ENCODE measurements at places on chromosomes 5 and 9.
A peak's percentile ranks its signal among the peaks of the same experiment; 100 is the strongest.

DNA sequence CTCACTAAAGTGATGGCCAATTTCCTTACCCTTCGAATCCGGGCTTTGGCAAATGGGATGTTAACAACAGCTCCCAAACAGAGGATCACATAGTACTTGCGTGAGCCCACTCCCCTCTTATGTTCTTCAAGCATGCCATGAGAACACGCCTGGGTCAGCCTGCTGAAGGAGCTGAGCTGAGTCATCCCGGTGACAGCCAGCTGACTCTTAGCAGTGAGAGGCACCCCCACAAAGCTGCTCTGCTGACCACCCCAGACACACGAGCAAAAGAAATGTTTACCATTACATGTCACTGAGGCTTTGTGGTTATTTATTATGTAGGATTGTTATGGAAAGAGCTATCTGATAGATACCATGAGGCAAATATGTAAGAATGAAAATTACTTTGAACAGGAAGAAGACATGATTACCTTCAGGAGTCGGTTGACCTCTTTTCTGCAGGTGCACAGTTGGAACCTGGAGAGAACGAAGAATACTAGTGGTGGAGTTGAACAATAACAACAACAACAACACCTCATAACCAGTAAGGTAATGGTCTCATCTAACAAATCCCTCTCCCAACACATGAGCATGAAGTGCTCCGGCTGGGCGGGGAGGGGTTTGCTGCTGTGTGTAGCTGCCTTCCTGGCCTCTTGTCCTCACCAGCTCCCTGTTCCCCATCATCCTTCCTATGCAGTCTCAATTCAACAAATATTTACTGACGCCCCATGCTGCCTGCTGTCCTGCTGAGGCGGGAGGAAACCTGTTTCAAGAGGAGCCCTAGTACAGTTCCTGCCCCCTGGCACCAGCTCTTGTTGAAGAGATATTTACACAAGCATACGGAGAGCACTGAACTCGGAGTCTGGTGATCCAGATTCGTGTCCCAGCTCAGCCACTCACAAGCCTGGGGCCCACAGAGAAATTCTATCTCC lies 69.4 kb upstream of the LHFPL2 start:
- no peak for DNase-seq

DNA sequence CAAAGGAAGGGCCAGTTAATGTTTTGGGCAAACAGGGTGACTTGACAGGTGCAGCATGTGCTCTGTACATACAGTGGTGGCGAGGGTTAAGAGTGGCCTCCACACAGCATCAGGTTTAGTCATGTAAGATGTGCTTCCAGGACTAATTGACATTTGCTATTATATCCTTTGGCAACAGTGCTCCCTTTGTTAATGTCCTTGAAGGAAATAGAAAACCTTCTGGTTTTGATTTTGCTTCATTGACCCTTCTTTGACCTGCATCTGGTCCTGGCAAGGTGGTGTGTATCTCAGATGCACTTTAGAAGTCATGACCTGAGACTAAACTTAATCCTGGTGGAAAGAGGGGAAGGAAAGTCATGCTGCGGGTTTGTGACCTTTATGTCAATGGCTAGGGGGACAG lies 440.0 kb downstream of the ENC1 start:
- no peak for DNase-seq

DNA sequence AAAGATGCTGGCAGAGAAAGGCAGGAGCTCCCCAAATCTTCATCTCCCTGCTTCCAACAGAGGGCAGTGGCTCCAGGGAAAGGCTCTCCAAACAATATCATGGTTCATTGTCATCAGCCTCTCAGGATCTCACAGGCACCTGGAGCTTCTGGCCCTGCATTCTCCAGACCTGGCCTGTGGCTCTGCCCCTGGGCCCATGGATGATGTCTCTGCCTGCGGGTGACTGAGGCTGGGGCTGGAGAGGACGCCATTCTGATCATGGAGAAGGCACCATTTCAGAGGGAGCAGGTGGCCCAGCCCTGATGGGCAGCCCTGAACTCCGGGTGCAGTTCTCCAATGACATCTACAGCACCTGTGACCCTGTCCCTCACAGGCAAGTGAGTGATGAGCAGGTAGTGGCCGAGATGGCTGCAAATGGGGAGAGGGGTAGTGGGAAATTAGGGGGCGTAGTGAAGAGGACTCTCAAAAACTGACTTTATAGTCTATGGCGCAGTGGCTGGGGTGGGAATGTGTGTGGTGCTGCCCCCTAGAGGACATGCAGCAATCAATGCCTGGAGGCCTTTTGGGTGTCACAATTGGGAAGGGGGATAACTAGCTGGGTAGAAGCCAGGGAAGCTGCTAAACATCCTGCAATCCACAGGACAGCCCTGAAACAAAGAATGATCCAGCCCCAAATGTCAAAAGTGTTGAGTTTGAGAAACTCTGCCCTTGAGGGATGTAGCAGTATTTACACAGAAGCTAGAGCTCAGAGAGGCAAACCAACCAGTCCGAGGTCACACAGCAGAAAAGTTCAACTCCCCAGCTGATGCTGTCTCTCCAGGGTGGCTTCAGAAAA lies 3.2 kb downstream of the SH3PXD2B start:
- DNase-seq: peak; percentile 55

- no peak for DNase-seq
Observed at GRCh38 chr5:60295423-60295822, 401.9 kb upstream of the PDE4D start.

DNA sequence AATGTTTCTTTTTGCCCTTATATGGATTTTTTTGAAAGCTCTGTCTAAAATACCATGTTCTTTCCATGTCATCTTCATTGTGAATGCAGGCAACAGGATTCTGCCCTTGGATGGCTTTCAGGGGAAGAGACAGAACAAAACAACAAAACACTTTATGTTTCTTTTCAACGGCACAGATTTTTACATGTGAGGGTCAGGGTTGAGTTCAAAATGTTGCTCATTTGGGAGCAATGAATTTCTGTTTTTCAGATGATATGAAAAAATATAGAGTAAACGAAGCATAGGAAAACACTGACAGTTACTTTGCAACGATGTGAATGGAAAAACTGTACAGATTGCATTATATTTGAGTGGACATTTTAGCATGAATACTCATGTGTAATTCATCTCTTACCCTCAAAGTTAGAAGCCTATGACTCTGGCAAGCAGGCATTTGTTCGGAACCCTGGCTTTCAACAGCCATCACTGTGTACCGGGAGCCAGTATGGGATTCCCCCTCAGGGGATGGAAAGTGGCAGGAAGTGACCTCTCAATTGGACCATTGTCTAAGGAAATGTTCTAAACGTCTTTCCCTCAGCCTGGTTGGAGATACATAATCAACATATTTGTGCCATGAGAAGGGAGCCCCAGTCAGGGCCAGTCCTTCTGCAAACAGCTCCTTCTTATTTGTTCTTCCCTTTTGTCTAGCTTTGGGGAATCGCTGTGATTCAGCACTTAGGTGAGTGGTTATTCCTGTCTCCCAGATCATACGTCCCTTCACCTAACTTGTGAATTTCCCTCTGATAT lies 153.9 kb upstream of the MEF2C start:
- DNase-seq: no peak

DNA sequence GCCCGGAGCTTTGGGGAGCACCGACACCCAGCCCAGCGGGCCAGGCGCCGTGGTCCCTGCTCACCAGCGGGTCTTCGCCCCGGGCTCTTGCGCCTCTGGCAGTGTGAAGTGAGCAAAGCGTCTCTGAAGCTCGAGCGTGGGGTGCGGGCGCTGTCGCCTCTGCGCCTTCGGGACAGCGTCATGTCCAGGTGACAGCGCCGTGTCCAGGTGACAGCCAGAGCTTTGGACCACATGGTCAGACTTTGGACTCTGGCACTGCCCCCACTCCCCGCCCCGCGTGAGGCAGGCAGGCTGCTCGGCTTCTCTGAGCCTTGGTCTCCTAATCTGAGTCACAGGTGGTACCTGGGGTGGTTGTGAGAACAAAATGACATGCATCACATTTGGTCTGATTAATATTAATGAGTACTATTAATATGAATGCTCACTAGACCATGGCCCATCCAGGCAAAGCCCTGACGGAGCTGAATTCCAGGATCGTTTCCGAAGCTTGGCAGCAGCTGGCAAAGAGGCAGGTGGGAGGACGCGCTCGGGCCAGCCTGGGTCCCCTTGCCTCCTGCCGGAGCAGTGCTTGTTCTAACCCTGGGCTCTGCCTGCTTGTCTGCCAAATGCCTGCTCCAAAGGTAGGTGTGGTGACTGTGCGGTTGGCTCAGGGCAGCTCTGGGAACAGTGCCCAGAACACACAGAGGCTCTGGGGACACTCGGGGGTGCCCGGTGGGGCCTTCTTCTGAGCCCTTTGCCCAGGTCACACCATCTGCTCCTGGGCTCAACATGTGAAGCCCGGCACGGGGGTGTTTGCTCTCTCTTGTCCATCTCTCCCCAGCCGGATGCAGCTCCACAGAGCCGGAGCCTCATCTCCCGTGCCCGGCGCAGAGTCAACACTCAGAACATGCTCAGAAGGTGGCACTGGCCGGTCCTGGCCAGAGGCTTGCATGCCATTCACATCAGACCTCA lies 157.1 kb downstream of the OLFM1 start:
- no peak for DNase-seq

DNA sequence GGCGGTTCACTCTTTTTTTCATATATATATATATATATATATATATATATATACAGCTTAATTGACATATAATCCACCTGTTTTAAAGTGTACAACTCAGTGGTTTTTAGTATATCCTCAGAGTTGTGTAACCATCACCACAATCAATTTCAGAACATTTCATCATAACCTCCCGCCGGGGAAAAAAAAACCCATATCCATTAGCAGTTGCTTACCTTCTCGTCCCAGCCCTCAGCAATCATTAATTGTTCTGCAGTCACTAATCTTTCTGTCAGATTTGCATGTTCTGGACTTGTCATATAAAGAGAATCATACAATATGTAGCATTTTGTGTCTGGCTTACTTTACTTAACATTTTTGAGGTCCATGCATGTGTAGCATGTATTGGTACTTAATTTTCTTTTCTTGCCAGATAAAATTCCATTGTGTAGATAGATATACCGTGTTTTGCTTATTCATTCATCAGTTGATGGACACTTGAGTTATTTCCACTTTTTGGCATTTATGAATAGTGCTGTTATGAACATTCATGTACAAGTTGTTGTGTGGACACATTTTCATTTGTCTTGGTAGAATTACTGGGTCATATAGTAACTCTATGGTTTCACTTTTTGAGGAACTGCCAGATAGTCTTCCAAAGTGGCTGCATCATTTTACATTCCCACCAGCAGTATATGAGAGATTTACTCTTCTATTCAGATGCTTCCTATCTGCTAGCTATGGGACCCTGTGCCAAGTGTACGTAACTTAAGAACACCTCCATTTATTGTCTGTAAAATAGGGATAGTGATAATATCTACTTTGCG lies 3.5 kb upstream of the RNF145 start:
- no peak for DNase-seq

GRCh38 chr5:17381932-17382331 lies 116.1 kb upstream of the TAF11L2 start:
- peak; percentile 11 for DNase-seq

DNA sequence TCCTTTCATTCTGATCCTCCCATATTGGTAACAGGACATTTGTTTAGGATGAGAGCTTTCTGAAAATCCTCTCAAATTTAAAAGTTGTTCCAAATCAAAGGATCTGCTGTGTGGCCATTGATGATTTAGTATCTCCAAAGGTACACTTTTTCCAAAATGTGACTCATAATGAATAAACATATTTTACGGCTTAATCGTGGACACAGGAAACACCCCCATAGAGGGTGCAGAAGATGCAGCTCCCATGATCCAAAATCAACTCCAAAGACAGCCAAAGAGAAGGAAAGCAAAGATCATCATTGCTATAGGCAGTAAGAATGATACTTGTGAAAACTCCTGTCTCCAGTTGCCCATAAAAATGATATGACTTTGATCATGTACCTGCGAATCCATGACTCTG lies 239.7 kb downstream of the PIK3R1 start:
- DNase-seq: no peak

GRCh38 chr9:136439481-136440408 lies at the start of gene INPP5E:
Gene INPP5E (minus strand): TSS chr9:136439845. CDS start chr9:136439419, 426 bp downstream.
- DNase-seq: no peak

- DNase-seq: no peak
Observed at GRCh38 chr5:6676702-6677101, 36.5 kb upstream of the TENT4A start.

DNA sequence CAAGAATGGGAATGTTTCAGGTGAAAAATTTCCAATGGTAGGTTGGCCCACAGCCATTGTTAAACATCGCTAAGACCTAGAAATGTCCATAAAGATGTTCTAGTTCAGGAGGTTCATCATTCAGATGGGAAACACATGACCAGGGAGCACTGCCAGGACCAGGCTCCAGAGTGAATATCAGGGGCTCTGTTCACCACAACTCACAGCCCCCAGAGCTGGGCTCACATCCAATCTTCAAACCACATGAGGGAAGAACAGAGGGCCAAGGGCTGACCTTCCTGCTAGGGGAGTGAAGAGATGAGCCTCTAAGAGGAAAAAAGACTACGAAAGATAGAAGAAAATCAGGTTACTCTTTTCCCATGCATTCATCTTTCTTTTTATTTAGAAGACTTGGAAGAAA lies 205.8 kb downstream of the SEMA5A start:
- no peak for DNase-seq

GRCh38 chr9:121770415-121771273 lies 119.2 kb downstream of the DAB2IP start:
- DNase-seq: no peak

DNA sequence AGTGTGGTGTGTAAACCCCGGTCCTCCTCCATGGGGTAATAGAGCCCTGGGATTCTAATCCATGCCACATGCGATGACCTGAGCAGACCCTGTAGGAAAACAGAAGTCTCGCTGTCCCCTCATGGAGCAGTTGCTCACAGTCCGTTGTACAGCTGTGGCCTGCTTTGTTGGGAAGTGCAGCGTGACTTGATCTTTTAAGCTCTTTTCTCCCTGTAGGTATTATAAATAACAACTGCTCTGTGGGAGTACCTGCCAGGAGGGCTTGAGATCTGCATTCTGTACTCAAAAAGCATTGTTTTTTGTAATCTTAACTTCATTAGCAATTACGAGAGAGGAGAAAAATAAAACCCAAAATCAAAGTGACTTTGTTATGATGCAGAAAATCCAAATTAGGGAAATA lies 17.3 kb downstream of the MEGF10 start:
- no peak for DNase-seq

GRCh38 chr9:108316066-108316465 lies 539.7 kb downstream of the ACTL7B start:
- DNase-seq: no peak

DNA sequence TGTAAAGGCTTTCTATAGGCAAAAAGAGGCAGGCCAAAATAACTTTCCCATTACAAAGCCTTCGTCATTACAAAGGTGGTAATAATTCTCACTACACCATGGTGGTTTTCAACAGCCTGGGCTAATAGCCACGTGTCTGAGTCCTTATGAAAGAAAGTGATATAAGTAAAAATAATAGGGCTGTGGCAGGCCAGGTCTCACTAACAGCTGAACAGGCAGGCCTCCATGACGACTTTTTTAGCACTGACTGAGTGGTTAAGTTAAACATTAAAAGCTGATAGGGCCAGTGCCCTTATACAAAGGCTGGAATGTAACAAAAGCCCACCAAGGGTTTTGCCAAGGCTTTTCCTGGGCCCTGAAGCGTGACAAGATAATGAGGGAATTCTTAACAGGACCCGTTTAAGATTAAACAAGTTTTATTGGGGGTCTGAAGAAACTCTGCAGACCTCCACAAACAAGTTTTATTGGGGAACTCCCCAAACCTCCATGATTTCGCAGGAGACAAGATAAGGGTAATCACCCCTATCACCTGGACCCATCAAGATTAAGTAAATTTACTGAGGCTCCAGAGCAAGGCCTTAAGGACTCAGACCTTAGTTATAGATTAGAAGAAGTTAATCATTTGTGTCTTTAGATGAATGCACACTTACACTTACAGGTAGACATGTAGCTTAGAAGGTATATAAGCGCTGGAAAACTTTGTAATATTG lies 412.9 kb downstream of the CHSY3 start:
- DNase-seq: no peak
